Stimulated activated CD4-positive, alpha-beta T cell treated with anti-CD3 and anti-CD28 coated beads, TNF-alpha, amount 100 ng/mL, for 1 hour (primary cell): ENCODE measurements at places on chromosomes 7 and 10.

GRCh38 chr7:9921326-9921725 lies 1052.3 kb upstream of the PHF14 start:
- DNase-seq = no peak

DNA sequence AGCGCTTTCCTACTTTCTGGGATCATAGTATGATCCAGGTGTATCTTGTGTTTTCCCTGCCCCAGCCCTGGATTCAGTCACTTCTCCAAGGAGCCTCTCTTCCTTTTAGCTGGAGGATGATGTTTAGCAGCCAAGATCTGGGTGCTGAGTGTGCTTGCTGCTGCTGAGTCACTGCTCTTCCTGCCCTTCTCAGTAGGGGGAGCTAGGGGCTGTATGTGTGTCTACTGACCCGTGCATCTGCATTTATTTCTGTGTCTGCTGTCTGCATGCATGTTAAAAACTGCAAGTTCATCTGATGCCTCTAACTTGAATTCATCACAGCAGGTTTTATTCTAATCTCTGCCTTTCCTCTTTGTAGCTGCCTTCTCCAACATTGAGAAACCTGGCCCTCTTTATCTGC lies 31.6 kb downstream of the MGMT start:
- DNase-seq = no peak

DNA sequence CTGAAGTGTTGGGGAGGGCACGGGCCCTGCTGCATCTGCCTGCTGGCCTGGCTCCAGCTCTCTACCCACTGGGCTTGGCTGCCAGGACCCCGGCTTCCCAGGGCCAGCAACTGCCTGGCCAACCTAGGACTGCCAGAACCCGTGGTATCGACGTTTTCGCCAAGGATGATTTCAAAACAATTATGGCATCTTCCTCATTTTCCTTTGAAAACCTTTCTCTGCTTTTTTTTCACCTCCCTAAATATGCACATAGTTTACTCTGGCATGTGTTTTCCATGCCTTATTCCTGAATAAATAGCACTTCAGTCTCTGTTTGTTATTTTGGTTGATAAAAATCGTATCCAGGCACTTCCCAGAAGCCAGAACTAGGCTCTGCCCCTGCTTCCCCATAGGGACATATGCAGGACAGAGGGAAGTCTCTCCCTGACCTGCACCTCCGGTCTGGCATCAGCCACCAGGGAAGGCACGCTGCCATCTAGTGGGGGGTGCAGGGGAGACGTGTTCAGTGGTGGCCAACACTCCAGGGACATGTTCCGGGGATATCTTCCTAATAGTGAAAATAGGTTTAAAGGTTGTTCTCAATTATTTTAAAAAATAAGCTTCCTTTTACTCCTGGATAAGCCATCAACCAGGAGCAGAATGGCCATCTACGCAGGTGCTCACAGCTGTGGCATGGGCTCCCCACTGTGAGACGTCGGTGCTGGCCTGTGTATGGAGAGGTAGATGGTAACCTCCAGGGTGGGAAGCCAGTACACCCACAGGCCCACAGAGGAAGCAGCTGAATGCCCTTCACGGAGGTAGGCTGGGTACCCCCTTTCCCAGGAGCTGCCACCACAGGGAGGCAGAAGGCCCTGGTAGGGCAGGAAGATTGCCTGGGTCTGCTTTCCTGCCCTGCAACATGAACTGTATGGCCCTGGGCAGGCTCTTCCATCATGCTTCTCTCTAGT lies 30.7 kb upstream of the ANTXRL start:
- DNase-seq = no peak

DNA sequence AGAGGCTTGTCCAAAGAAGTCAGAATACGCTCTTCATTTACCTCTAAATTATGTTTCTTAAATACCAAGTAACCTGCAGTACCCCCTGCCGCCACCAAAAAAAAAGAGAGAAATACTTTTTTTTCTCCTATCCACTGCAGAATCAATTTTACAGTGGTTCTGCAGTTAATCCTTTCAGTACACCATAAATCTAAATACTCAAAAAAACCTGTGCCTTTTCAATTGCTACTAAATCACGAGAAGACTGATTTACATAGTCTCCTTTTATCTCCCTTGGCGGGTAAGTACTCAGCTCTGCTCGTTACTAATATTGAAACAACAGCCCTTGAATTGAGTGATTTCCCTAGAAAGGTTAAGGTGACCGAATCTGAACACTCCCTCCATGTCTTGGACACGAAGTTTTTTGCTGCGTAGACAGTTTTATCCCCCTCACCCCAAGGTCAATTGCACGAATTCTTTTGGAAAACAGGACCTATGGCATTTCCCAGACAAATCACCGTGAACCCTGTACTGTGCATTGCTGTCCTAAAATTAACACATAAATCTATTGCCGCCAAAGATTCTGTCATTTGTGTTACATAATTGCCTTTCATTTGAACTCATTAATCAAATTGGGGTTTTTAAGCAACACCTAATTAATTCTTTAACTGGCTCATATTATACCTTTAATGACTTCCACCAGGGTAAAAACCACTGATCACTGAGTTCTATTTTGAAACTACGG lies 512 bp upstream of the VIM start:
- DNase-seq = no peak

- DNase-seq = no peak
These were observed 794.5 kb upstream of the IGFBP3 start for GRCh38 chr7:46715579-46715978.

GRCh38 chr7:151793991-151794507 lies 82.9 kb downstream of the PRKAG2 start:
- DNase-seq = no peak

- DNase-seq = no peak
These were observed 9.9 kb upstream of the PHYH start for GRCh38 chr10:13309792-13310191.

DNA sequence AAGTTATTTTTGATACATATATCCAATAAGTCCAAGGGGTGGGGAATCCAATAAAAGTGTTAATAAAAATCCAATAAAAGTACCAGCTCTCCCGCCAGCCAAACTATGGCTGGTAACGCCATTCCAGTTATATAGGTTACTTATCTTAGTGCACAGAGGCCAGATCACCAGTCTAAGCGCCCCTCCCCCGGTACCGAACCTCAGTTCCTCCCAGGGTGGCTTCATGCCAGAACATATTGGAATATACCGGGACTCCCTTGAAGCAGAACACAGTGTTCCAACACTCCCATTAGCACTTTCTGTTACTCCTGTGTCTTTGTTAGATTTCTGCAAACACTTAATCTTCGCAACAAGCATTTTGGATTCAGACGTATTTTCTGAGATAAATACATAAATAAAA lies 7.5 kb downstream of the FBH1 start:
- DNase-seq = no peak

DNA sequence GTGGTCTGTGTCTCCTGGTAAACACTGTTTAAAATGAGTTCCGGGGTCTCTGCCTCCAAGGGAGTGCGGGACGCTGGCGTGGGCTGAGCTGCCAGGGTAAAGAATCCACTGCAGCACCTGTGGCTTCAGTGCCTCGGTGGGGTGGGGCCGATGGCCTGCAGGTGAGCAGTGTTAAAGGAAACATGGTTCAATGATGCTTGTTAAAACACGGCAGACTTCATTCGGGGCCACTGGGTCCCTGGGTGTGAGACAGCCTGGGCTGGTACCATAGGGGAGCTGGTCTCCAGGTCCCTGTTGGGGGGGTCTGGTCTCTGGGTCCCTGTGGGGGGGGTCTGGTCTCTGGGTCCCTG lies 24.9 kb upstream of the KNDC1 start:
- DNase-seq = no peak

GRCh38 chr10:78321500-78321899 lies 287.8 kb downstream of the RPS24 start:
- DNase-seq = no peak
